ENCODE measurements at places on chromosomes 1 and 21. TPM values are rescaled to one million over a fixed set of nuclear protein-coding genes. Genes with fewer than 3 reads are reported as not detected.
A peak's percentile ranks its signal among the peaks of the same experiment; 100 is the strongest.

GRCh38 chr1:15803380-15803779 is 4.1 kb downstream of the UQCRHL start:
- DNase-seq, result no peak

- DNase-seq, result no peak
Observed at GRCh38 chr1:17075470-17076255, 21.8 kb upstream of the SDHB start.

GRCh38 chr21:45084881-45085536 is 10.6 kb downstream of the ADARB1 start:
- no peak for DNase-seq

DNA sequence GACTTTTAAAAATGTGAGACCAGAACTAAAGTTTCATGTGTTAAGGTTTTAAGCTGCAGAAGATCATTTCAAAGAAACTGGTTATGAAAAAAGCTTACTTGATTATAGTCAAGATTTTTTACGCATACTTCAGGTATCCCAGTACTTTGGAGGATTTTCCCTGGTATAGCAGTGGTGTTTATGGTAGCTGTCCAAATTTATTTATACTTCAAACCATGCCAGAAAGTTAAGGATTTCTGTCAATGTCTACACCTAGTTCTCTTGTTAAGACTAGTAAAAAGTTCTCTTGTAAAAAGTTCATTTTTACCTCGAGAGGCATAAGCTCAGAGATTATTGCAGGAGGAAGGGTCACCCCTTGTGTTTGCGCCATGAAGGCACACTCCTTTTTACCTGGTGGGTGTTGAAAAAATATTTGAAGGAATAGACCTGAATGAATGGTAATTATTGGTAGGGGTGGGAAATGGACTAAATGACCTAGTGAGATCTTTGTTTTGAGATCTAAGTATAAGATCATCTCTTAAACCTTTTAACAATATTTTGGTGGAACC is 2.8 kb downstream of the DYRK1A start:
- no peak for DNase-seq

DNA sequence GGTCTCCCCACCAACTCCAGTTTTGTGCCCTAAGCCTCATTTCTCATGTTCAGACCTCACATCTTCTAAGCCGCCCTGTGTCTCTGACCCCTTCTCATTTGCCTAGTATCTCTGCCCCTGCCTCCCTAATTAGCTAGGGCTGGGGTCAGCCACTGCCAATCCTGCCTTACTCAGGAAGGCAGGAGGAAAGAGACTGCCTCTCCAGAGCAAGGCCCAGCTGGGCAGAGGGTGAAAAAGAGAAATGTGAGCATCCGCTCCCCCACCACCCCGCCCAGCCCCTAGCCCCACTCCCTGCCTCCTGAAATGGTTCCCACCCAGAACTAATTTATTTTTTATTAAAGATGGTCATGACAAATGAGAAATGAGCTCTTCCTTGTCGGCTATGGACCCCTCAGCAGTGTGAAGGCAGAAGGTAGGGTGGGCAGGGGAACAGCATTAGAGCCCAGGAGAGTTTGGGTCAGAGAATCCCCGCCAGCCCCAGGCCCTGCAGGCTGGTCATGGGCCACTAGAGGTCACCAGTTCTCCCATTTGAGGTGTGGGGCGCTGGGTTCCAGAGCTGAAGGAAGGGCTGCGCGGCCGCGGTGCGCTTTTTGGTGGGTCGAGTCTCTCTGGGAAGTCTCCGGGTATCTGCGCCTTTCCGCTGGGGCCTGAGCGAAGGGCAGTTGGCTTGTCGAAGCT is 11.5 kb downstream of the ADAMTSL4 start:
- DNase-seq, result peak; percentile 86

DNA sequence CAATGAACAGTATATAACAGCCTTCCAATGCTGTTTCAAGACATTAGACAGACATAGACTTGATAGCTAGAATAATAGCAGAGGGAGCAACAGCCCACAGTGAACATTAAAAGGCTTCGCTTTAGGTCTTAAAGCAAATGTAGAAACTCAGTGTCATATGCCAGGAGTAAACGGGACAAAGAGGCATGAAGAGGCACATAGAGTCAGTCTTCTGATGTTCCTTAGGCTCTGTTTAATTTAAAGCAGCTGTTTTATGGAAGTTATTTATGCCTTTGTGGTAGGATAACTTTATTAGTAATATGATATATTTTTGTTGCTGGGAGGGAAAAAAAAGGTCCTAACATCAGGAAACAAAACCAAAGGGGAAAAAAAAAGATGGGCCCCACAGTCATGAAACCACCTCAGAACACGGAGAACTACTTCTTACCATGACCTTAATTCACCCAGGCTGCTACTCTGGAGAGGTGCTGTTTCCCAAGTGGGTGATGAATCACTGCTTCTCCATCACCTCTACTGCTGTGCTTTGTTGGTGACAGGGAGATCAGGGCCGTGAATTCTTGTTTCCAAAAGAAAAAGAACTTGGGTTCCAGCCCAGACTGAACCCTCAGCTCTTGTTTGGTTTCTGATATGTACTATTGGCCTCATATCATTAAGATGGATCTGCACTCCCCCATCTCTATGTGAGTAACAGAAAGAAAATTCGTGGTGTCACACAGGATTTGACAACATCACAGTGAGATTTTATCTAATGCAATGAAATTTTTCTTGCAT is 616.9 kb downstream of the KIF26B start:
- DNase-seq, result no peak

DNA sequence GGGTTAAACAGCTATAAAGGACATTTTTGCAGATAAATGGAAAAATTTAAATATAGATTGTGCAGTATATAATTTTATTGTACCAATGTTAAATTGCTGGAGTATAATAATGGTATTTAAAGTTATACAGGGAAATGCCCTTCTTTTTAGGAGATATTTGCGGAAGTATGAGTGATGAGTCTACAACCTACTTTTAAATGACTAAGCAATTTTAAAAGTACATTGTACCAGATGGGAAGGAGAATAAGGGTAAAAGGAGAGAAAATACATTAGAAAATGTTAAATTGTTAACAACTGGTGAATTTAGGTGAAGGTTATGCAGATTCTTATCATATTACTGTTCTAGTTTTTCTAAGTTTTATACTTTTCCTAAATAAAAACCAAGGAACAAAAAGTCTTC is 91.8 kb downstream of the ZZZ3 start:
- no peak for DNase-seq

DNA sequence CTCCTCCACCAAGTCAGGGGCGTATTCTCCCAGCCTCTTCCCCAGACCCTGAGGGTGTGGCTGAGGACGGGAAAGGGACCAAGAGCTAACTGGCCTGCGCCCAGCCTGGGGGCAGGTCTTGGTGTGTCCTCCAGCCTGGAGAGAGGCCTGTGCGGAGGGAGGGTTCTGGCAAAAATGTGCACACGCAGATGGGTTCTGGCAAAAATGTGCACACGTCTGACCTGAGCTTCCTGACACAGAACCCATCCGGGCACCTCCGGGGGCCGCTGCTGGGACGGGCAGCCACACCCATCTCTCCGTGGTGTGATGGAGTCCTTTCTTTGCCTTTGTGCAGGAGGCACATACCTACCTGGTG is 23.1 kb upstream of the PKP1 start:
- no peak for DNase-seq

GRCh38 chr1:210372491-210372890 is 43.8 kb downstream of the HHAT start:
- DNase-seq, result no peak

DNA sequence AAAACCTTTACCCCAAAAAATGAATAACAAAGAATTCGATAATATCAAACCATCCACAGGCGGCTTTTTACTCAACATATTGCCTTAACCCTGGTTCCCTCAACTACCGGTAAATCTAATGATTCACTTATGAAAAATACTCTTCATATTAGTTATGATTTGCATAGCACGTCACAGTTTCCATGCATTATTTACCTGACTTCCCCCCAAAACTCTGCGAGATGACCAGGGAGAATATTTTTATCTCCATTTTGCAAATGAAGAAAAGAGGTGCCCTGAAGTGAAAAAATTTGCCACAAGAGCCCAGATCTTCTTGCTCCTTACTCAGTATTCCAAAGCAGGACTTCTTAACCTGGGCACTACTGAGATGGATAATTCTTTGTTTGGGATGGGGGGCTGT is 2.9 kb downstream of the JAK1 start:
- no peak for DNase-seq

DNA sequence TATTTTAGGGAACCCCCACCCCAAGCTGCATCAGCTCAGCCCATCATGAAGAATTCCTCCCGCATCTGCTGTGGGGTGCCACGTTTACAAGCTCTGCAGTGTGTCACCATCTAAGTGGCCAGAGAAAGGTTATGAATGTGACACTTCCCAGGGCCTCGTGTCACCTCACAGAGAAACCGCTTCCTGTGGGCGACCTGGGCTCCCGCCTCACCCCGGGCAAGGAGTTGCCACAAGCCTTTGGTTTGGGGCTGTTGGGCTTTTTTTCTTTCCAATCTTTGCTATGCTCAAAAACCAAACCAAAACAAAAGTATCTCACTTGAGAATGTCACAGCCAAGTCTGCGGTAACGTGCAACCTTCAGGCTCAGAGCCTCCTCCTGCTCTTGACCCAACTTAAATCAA is 82.1 kb upstream of the ARHGEF16 start:
- DNase-seq, result no peak

DNA sequence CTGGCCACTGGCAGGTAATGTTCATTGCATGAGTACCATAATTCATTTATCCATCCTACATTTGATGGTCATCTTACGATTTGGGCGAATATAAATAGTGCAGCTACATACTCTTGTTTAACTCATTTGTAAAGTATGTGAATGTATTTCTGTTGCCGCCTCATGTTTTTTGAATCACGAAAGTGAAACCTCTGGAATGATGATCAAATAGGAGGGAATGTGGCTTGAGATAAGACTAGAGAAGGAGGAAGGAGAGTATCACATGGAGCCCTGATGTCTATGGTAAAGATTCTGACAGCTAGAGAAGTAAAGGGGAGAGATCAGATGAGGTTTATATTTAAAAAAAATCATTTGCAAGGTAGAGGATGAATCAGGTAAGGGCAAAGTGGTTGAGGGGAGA is 8.0 kb downstream of the MRPS14 start:
- no peak for DNase-seq

- no peak for DNase-seq
Observed at GRCh38 chr1:10973956-10974881, 38.2 kb upstream of the TARDBP start.

DNA sequence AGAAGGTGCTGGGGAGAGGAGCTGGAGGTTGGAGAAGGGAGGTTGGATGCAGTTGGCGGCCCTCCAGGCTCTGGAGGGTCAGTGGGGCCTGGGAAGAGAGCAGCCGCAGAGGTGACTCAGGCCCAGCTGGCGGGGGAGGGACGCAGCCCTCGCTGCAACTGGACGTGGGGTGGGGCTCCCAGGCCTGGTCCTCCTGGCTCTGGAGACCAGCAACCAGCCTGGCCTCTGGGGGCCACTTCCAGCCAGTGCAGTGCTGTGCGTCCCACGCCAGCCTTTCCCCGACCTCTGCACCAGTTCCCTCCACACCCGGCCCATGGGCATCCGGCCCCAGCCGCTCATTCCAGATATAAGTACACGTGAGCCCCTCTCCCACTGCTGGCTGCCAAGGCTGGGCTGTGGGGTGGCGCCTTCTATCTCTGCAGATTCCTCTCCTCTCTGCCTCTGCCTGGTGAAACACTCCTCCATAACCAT is 38.0 kb upstream of the COL18A1 start:
- DNase-seq, result no peak

DNA sequence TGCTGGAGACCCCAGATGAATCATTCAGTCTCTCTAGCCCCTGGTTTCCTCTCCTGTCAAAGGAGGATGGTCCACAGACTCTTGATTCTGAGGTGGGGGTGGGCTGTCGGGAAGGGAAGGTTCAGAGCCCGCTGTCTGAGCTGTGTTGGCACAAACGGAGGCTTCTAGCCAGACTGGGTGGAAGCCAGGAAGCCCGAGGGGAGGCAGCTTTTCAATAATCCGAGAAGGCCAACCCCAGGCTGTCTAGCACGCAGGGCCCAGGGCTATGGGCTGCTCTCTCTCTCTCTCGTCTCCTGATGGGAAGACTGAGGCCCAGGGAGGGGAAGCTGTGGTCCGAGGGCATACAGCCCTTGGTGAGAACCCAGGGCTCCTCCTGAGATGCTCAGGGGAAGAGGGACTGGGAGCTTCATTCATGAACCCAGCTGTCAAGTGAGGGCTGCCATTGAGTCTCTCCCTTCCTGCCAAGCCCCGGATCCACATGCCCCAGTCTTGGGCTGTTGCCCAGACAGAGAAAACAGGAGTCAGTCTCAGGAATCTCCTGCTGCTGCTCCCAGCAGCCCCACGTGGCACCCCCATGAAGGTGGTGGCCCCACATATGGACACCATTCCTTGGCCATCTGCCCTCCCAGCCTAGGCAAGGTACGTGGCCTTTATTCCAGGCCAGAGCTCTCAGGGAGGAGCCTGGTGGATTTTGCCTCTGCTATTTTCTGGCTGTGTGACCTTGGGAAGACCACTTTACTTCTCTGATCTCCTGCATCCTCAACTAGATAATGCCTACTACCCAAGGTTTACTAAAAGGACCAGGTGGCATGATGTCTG is 44.4 kb downstream of the RAP1GAP start:
- peak; percentile 55 for DNase-seq

- no peak for DNase-seq
Observed at GRCh38 chr1:248757784-248758195, 2.2 kb upstream of the LYPD8 start.

DNA sequence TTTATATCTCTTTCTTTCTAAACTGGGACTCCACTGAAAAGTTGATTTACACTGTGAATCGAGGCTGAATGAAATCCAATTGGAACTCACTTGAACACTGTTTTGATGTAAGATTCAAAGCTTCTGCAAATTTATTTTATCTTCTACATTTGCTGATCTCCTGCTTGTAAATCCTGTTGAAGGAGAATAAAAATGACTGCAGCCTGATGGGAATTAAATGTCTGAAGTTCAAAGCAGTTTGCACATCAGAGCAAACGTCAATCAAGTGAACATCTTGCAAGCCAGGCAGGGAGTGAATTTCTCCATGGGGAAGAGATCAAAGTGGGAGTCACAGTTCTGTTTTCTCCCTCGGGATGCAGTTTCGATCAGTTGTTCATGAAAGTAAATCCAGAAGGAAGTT is 127.2 kb downstream of the CACHD1 start:
- DNase-seq, result no peak

KIF17 gene
- total RNA-seq, result 1.5 TPM

FCER1A gene
- not detected for total RNA-seq

NEK7 gene
- total RNA-seq, result 20.4 TPM

TRIM67 gene
- total RNA-seq, result 29.4 TPM

TAGLN2 gene
- total RNA-seq, result 15.1 TPM

HDGF gene
- total RNA-seq, result 58.7 TPM
